ENCODE measurements at places on chromosomes 3 and 15.

DNA sequence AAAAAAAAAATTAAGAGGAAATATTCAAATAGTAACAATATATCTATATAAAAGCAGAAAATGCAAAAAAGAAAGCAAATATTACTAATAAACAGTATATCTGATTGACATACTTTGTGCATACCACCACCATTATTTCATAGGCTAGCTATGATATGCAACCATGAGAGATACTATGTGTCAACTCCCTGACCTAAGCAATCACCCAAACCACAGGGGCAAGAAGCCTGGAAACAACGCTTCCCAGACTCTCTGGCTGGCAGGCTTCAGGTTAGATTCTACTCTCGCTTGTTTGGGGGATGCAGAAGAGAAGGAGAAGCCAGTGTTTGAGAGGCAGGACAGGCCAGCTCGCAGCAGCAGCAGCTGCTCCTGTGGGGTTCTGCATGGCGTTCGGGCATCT is 169.3 kb upstream of the TPM1 start:
- no peak for DNase-seq

DNA sequence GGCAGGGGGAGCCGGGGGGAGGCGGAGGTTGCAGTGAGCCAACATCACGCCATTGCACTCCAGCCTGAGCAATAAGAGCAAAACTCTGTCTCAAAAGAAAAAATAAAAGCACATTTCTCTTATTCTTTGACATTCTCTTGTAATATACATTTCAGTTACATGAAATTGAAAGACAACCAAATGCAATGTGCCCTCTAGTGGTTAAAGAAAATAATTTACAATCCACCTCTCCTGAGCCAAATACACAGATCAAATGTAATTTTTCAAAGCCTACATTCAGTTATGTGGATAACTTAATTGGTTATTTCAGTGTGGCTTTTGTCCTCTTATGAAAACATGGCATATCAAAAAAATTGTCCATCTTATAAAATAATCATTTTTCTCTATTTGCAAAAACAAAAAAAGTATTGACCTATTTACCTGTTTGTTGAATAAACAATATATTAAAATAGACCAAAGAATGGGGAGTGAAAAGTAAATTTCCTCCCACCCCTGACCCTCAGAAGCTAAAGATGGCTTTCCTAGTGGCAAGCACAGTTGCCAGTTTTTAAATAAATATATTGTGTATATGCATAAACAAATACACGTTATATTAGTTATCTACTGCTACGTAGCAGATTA is 14.2 kb upstream of the U2SURP start:
- DNase-seq, result no peak

DNA sequence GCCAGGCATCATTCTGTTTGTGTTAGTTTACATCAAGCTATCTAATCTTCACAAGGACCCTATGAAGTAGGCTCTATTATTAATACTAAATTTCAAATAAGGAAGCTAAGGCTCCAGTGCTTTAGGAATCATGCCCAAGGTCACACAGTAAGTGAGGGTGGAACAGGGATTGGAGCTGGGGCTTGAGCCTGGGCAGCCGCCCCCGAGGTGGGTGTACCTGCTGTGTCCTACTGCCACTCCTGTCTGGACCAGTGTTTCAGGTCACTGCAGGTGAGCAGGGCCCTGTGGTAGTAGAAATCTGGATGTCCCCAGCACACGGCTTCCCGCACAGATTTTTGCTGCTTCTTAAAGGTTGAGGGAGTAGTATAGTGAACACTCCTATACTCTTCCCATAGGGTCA is 6.5 kb downstream of the KLF13 start:
- no peak for DNase-seq

- no peak for DNase-seq
Observed at GRCh38 chr3:5205165-5205941, 17.8 kb downstream of the EDEM1 start.

- DNase-seq, result no peak
Observed at GRCh38 chr15:98878862-98879261, 128.7 kb downstream of the PGPEP1L start.

DNA sequence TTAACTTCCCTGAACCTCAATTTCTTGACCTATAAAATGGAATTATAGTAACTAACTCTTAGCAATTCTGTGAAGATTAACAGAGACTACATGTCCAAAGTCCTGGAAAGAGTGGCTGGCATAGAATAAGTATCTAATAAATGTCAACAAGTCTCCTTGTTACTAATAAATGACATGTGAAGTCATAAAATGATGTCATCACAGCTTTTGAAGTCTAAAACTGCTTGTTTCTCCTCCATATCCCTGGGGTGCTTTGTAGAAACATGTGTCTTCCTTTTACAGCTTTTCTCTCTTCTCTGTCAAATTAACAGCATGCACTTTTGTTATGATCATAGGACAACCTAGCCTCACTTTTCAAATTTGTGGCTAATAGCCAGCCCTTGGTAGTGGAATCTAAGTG is 510.2 kb downstream of the NTRK3 start:
- DNase-seq, result no peak

GRCh38 chr3:133443649-133444422 is 44.0 kb downstream of the BFSP2 start:
- DNase-seq, result no peak

DNA sequence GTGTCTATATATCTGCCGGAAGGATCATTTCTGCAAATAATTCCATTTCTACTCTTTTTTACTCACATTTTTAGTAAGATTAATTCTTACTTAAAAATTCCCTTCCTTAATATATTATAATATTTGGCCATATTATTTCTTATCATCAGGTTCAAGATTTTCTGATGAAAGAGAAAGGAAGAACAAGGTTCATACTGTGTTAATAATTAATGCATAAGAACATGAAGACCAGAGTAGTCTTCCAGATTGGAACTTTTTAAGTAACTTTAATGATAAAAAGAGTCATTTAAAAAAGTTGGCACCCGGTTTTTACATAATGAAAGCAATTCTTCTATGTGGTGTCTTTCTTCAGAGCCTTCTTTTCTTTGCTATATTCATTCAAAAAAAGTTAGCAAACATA is 590 bp downstream of the ACKR4 start:
- DNase-seq, result no peak

DNA sequence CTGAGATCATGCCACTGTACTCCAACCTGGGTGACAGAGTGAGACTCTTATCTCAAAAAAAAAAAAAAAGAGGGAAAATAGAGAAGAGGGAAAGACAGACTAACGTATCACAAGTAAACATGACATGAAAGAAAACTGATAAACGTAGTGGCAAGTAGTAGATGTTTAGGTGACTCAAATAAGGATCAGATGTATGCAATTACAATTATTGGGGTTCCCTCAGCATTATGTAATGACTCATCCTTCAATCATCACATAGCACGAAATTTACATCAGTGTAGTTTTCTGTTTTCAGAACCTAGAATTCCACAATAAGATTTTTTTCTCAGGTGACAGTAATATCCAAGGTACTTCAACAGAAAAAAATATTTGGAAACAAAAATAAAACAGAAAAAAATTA is 46.6 kb downstream of the DPP8 start:
- no peak for DNase-seq

GRCh38 chr3:37163262-37164015 is 10.9 kb downstream of the LRRFIP2 start:
- DNase-seq, result peak; percentile 19

- no peak for DNase-seq
Observed at GRCh38 chr3:24963762-24964625, 464.1 kb upstream of the RARB start.

- DNase-seq, result no peak
Observed at GRCh38 chr15:25787381-25787780, 75.7 kb downstream of the ATP10A start.

- no peak for DNase-seq
Observed at GRCh38 chr3:50138266-50139200, 16.6 kb upstream of the SEMA3F start.
